ENCODE measurements at places on chromosomes 12 and 14. TPM values are rescaled to one million over a fixed set of nuclear protein-coding genes. Genes with fewer than 3 reads are reported as not detected.

DNA sequence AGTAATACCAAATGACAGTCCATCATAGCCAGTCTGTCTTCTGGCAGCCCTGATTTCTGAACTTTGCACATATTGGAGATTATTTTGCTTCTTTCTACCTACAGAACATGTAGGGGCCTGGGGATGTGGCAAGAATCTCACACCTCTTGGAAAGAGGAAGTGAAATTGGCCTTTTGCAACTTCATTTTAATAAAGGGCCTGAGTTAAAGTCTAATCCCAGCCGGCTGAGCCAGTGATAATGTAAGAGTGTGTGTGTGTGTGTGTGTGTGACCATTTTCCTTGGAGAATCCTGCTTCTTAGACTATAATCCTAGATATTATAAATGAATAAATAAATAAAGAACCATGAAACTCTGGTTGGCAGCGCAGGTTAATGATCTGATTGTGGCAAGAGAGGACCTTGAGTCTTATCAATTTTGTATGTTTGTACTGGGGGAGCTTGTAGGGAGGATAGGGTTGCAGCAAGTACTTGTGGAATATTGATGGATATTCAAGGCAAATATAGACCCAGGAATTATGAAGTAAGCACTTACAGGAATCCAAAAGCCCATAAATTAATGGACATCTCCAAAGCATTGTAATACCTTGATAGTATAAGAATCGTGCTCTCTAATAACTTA, 233.2 kb upstream of the AMIGO2 start:
- H3K4me3 ChIP-seq = no peak overlapping the region
- no peaks in the 10 kb centered on the region for H3K4me1 ChIP-seq
- no peak for DNase-seq
- no peaks in the 10 kb centered on the region for H3K27me3 ChIP-seq

DNA sequence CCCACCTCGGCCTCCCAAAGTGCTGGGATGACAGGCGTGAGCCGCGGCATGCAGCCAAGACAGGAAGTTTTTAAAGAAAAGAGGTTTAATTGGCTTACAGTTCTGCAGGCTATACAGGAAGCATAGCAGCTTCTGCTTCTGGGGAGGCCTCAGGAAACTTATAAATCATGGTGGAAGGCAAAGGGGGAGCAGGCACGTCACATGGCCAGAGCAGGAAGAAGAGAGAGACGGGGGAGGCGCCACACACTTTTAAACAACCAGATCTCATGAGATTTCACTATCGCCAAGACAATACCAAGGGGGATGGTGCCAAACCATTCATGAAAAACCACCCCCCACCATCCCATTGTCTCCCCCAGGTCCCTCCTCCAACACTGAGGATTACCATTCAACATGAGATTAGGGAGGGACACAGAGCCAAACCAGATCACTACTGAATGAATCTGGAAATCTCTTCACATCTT, 14.1 kb downstream of the CCDC63 start:
- H3K4me3 ChIP-seq = no peak overlapping the region
- H3K36me3 ChIP-seq = no peaks in the 10 kb centered on the region
- H3K27ac ChIP-seq = no peak overlapping the region
- no peaks in the 10 kb centered on the region for H3K4me1 ChIP-seq

The ZCCHC8 gene
- polyA plus RNA-seq = 17.5 TPM

The BBS10 gene
- polyA plus RNA-seq = 3.2 TPM

The MSI1 gene
- 8.8 TPM for polyA plus RNA-seq

GRCh38 chr12:90331821-90332220, 623.2 kb downstream of the CCER1 start:
- H3K4me3 ChIP-seq = no peak overlapping the region
- no peaks in the 10 kb centered on the region for H3K36me3 ChIP-seq
- no peaks in the 10 kb centered on the region for H3K4me1 ChIP-seq
- H3K27me3 ChIP-seq = no peaks in the 10 kb centered on the region
- DNase-seq = no peak

DNA sequence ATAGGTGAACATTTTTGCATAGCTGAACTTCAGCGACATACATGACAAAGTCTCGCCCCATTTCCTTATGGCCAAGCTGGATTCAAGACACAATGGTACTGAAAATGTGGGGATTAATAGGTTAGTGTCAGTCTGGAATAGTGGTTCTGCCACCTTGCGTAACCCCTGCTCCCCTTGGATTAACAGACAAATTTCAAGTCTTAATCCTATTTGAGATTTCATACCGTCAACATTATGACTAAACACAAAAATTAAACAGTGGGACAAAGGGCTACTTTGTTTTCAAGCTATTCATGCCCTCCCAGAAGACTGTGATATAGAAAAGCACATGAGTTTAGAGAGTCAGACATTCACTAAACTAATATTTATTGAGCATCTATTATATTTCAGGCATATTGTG, 138.9 kb upstream of the HIF1A start:
- H3K27me3 ChIP-seq = no peaks in the 10 kb centered on the region
- no peak overlapping the region for H3K4me3 ChIP-seq

The TAS2R19 gene
- polyA plus RNA-seq = 0.54 TPM

GRCh38 chr12:1171657-1172408, 180.8 kb downstream of the ERC1 start:
- DNase-seq = no peak
- H3K27ac ChIP-seq = peak overlapping the region; percentile 38
- H3K36me3 ChIP-seq = no peaks in the 10 kb centered on the region
- no peak overlapping the region for H3K4me3 ChIP-seq
- no peaks in the 10 kb centered on the region for H3K27me3 ChIP-seq
- H3K4me1 ChIP-seq = peaks cover 9% of the 10 kb centered on the region

- DNase-seq = no peak
- H3K4me3 ChIP-seq = no peak overlapping the region
- H3K36me3 ChIP-seq = no peaks in the 10 kb centered on the region
- H3K4me1 ChIP-seq = no peaks in the 10 kb centered on the region
- peak overlapping the region; percentile 76 for H3K27ac ChIP-seq
Observed at GRCh38 chr12:14959463-14959862, 1.9 kb downstream of the ARHGDIB start.

DNA sequence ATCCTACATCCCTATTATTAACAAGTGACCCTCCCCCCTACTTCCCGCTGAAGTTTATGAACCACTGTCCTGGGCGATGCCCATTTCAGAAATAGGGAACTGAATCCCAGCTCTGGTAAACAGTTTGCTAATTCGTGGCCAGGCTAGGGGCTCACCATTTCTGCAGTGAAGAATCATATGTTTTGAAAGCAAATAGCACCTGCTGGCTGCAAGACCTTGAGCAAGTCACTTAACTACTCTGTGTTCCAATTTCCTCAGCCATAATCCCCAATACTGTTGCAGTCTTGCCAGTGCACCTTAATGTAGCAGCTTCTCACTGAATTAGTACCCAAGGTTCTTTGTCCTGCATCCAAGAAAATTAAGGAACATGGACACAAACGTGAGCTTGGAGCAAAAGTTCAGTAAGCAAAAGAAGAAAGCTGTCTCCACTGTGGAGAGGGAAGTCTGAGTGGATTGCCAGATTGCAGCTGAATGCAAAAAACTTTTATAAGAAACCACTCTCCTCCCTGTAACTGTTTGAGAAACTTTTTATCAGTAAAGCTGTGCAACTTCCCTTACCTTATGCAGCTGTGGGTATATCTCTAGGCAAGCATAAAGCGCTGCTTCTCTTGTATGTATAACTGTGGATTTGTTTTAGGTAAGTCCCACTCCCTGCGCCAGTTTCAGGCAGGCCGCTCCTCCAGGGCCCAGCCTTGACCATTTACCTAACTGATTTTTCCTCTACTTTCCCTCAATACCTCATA, 824 bp downstream of the OAS1 start:
- H3K4me1 ChIP-seq = peaks cover 31% of the 10 kb centered on the region
- H3K27me3 ChIP-seq = no peaks in the 10 kb centered on the region
- H3K27ac ChIP-seq = peak overlapping the region; percentile 67
- DNase-seq = no peak

GRCh38 chr14:27127838-27128237, 530.0 kb upstream of the NOVA1 start:
- H3K27me3 ChIP-seq = no peaks in the 10 kb centered on the region
- no peaks in the 10 kb centered on the region for H3K36me3 ChIP-seq
- no peaks in the 10 kb centered on the region for H3K4me1 ChIP-seq
- DNase-seq = no peak
- H3K4me3 ChIP-seq = no peak overlapping the region
- no peak overlapping the region for H3K27ac ChIP-seq

DNA sequence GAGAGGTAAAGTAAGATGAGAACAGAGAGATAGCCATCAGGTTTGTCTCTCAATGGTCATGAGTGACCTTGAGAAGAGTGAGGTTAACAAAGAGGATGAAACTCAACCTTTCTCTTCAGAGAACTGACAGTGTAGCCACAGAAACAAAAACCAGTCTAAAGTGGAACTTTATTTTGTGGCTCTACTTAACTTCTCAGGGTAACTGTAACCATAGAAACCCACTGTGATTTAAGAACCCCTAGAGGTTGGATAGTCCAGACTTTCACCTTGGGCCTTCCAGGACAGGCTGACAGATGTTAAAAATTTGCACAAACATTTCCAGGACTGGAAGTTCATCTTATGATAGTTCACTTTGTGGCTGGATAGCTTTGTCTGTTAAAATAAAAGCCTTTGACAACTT, 48.5 kb downstream of the ATP23 start:
- no peak overlapping the region for H3K4me3 ChIP-seq
- H3K27ac ChIP-seq = no peak overlapping the region
- DNase-seq = no peak
- H3K36me3 ChIP-seq = no peaks in the 10 kb centered on the region

- peak overlapping the region; percentile 91 for H3K4me3 ChIP-seq
- no peaks in the 10 kb centered on the region for H3K36me3 ChIP-seq
- peaks cover 21% of the 10 kb centered on the region for H3K4me1 ChIP-seq
- peak overlapping the region; percentile 98 for H3K27ac ChIP-seq
- H3K27me3 ChIP-seq = no peaks in the 10 kb centered on the region
Observed at GRCh38 chr12:131894981-131895639, 688 bp downstream of the ULK1 start.

DNA sequence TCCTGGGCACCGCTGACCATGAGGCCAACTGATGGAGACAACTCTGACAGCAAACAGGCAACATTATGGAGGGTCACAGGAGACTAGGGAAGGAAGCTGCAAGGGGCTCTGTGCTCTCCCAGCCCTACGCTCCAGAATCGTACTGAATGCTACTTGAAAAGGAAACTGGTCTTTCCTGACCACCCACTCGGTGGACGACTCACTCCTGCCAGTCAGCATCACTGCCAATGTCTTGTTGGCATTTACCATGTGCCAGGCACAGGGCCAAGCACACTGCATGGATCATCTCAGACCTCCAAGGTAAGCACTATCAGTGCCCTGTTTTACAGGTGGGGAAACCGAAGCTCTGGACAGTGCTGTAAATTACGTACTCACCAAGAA, 38.0 kb downstream of the CCDC85C start:
- no peaks in the 10 kb centered on the region for H3K36me3 ChIP-seq
- H3K27ac ChIP-seq = peak overlapping the region; percentile 25
- H3K4me1 ChIP-seq = peaks cover 65% of the 10 kb centered on the region
- H3K27me3 ChIP-seq = no peaks in the 10 kb centered on the region
- no peak overlapping the region for H3K4me3 ChIP-seq
- no peak for DNase-seq

- no peak overlapping the region for H3K4me3 ChIP-seq
- no peaks in the 10 kb centered on the region for H3K27me3 ChIP-seq
- no peaks in the 10 kb centered on the region for H3K4me1 ChIP-seq
- no peak overlapping the region for H3K27ac ChIP-seq
Observed at GRCh38 chr12:101372431-101372830, 35.1 kb downstream of the ARL1 start.

GRCh38 chr12:57549203-57549908, 488 bp upstream of the KIF5A start:
- H3K27me3 ChIP-seq = peaks cover 8% of the 10 kb centered on the region
- no peaks in the 10 kb centered on the region for H3K36me3 ChIP-seq
- peaks cover 18% of the 10 kb centered on the region for H3K4me1 ChIP-seq
- H3K27ac ChIP-seq = no peak overlapping the region
- DNase-seq = no peak

The CHD8 gene
- polyA plus RNA-seq = 43.0 TPM

GRCh38 chr12:46839232-46839631, 13.4 kb upstream of the SLC38A4 start:
- no peaks in the 10 kb centered on the region for H3K4me1 ChIP-seq
- H3K4me3 ChIP-seq = no peak overlapping the region
- no peak overlapping the region for H3K27ac ChIP-seq
- no peaks in the 10 kb centered on the region for H3K36me3 ChIP-seq

The AICDA gene
- polyA plus RNA-seq = not detected

DNA sequence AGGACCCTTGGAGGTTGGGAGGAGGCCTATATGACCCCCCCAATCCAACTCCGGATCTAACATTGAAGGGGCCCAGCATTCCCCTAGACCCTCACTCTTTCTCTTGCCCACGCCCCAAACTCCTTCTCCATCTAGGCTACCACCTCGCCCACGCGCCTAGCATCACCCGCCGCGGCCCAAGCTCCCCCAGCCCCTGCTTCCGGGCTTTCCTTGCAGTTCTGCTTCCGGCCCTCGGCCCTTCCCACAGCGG, 445 bp downstream of the CERS5 start:
- peak overlapping the region; percentile 72 for H3K27ac ChIP-seq
- H3K36me3 ChIP-seq = no peaks in the 10 kb centered on the region
- peak; percentile 39 for DNase-seq
- peak overlapping the region; percentile 64 for H3K4me3 ChIP-seq

GRCh38 chr12:64625243-64626077, 15.2 kb downstream of the RASSF3 start:
- peak overlapping the region; percentile 28 for H3K4me3 ChIP-seq
- H3K4me1 ChIP-seq = peaks cover 22% of the 10 kb centered on the region
- no peaks in the 10 kb centered on the region for H3K36me3 ChIP-seq
- H3K27ac ChIP-seq = peak overlapping the region; percentile 92
- no peaks in the 10 kb centered on the region for H3K27me3 ChIP-seq
- DNase-seq = peak; percentile 74

- H3K4me3 ChIP-seq = no peak overlapping the region
- no peaks in the 10 kb centered on the region for H3K36me3 ChIP-seq
- H3K27me3 ChIP-seq = no peaks in the 10 kb centered on the region
- peaks cover 9% of the 10 kb centered on the region for H3K4me1 ChIP-seq
Observed at GRCh38 chr14:72780751-72781150, 113.2 kb downstream of the DPF3 start.

DNA sequence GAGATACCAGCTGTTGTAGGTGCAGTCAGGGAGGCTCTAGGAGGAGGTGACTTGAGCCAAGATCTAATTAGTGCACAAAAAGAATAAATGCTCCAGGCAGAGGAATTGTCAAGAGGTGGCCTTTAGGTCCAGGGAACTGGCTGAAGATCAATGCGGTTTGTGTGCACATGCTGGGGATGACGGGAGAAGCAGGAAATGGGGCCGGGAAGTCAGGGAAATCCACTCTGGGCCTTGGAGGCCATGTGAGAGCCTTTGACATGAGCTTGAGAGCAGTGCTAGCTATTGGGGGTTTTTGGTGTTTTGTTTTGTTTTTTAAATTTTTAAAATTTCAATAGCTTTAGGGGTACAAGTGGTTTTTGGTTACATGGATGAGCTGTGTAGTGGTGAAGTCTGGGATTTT, 67.4 kb downstream of the MVK start:
- H3K36me3 ChIP-seq = no peaks in the 10 kb centered on the region
- no peak overlapping the region for H3K4me3 ChIP-seq
- no peak overlapping the region for H3K27ac ChIP-seq
- no peak for DNase-seq

GRCh38 chr12:68686262-68686594, 550 bp upstream of the NUP107 start:
- H3K36me3 ChIP-seq = no peaks in the 10 kb centered on the region
- peak overlapping the region; percentile 89 for H3K4me3 ChIP-seq
- H3K27ac ChIP-seq = no peak overlapping the region
- DNase-seq = no peak
- peaks cover 8% of the 10 kb centered on the region for H3K4me1 ChIP-seq

The IL23A gene
- 0.55 TPM for polyA plus RNA-seq

GRCh38 chr14:76958980-76959710, 69.4 kb downstream of the IRF2BPL start:
- H3K36me3 ChIP-seq = no peaks in the 10 kb centered on the region
- H3K27me3 ChIP-seq = no peaks in the 10 kb centered on the region
- peaks cover 32% of the 10 kb centered on the region for H3K4me1 ChIP-seq
- H3K4me3 ChIP-seq = no peak overlapping the region
- H3K27ac ChIP-seq = no peak overlapping the region
- DNase-seq = no peak
